ENCODE measurements at places on chromosomes 12 and 14.
A peak's percentile ranks its signal among the peaks of the same experiment; 100 is the strongest.

- no peak for DNase-seq
Measured at GRCh38 chr14:104845033-104845666, 19.9 kb upstream of the CEP170B start.

- DNase-seq, result no peak
Measured at GRCh38 chr14:72495668-72496067, 398.2 kb downstream of the DPF3 start.

DNA sequence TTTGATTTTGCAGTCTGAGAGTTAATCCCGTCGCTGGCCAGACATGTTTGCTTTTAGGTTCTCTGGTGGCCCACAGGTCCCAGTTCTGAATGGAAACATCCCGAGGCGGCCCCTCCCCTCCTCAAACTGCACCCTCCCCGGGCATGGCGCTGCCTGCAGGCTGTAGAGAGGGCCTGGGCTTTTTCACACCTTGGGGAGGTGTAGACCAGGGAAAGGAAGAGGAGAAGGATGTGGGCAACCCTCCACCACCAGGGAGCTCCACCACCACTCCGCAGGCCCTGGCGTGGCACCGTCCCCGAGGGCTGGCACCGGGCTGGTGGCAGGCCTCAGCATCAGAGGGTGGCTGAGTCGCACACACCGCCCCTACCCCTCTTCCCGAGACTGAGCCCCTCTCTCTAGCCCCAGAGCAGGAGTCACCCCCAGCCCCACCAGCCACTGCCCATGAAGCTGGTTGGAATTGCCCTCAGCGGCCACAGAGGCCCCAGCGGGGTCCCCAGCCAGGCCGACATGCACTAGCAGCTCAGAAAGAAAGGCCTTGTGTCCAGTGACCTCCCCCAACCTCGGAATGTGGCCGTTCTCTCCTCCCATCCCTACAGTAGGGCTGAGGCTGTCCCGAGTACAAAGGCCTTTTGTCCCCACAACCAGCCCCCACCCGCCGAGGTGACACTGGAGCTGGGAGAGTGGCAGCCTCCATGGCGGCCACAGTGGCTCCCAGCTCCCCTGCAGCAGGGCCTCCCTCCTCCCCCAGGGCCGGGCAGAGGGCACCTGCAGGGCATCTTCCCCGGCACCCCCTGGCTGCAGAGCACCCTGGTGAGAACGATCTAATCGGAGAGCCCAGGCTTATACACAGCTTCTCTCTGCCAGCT, 23.5 kb upstream of the INF2 start:
- peak; percentile 88 for DNase-seq

- DNase-seq, result no peak
Measured at GRCh38 chr14:74502236-74503019, 8.9 kb downstream of the ISCA2 start.

- no peak for DNase-seq
Measured at GRCh38 chr12:92759634-92760268, 57.0 kb downstream of the PLEKHG7 start.

DNA sequence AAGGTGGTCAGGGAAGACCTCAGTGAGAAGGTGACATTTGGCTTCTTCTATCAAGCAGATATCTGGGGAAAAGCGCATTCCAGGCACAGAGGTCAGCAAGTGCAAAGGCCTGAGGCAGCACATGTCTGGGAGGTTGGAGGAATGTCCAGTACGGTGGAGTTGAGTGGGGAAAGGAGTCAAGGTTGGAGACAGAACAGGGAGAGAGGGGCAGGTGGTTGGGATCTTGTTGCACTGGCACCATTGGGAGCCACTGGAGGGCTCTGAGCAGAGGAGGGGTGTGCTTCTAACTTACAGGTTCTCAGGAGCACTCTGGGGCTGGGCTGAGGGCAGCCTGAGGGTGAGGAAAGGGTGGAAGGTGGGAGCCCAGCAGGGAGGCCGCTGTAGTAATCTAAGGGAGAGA, 52.1 kb downstream of the EID3 start:
- DNase-seq, result no peak

DNA sequence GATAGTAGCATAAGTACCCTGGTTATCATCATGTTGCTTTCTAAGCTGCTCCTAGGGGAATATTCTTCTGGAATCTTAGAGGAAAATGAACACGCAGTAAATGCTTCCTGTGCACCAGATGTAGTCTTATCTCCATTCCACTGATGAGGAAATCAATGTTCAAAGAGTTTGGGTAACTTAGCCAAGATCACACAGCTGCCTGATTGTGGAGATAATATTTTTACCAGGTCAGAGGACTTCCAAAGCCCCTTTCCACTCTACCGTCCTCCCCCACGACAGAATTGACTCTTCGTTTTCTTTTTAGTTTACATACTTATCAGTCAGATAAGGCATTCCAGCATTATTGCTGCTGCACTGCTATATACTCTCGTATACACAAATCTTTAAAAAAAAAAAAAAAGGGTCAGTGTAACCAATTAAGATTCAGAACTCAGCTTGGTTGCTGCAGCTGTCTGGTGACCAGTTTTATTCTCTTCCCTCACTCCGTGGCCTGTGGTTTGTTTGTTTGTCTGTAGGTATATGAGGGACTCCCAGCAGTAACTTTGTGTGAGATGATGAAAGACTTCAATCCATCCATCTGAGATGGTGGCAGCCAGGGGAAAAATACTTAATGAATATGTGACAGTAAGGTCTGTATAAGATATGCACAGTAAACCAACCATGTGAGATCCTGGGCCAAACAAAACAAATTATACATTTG, 110.5 kb downstream of the TGFB3 start:
- DNase-seq, result no peak

- no peak for DNase-seq
Measured at GRCh38 chr12:62849398-62849797, 85.6 kb downstream of the PPM1H start.

- no peak for DNase-seq
Measured at GRCh38 chr12:121803861-121804416, at the start of gene SETD1B. SETD1B (plus strand) TSS chr12:121804009; CDS start chr12:121804738, 729 bp downstream.

Measured in caudate nucleus (tissue), 63 donors.